ENCODE measurements at places on chromosomes 5 and 9.

- no peak for DNase-seq
Observed at GRCh38 chr9:134623258-134624066, 18.1 kb upstream of the COL5A1 start.

DNA sequence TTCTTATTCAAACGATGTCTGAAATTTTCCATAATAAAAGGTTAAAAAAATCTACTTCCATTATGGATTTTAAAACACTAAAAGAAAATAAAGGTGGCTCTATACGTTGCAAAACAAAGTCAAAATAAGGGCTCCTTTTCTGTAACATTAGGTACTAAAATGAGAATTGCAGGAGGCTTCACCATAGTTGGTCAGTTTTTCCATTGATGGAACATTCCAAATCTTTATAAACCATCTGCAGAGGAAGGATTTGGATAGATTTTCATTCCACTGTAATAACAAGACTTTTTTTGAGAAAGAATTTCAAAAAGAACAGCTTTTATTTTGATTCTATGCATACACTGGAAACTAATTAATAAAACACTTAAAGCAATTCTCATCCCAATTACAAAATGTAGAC lies 145.6 kb downstream of the LURAP1L start:
- DNase-seq = no peak

GRCh38 chr5:78497573-78498533 lies 137.4 kb downstream of the SCAMP1 start:
- DNase-seq = no peak

- DNase-seq = no peak
Observed at GRCh38 chr5:99586878-99587277, 658.1 kb upstream of the CHD1 start.

- no peak for DNase-seq
Observed at GRCh38 chr9:125529589-125530515, 177.2 kb downstream of the MAPKAP1 start.

- DNase-seq = no peak
Observed at GRCh38 chr9:5562806-5563416, 52.6 kb downstream of the PDCD1LG2 start.

DNA sequence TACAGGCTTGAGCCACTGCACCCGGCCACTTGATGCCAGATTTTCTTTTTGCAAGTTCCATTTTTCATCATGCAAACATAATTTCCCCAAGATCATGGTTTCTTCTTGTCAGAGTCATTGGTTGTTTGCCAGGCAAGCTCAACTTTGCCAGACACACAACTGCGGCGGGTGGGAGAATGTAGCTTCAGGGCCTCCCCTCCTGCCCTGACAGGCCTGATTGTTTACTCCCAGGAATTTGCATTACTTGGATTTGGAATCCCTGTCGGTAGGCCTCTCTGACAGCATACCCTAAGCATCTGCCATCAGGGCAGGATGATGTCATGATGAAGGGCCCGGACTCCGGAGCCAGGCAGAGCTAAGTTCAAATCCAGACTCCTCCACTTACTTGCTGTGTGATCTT lies 15.1 kb downstream of the RPS14 start:
- DNase-seq = no peak

DNA sequence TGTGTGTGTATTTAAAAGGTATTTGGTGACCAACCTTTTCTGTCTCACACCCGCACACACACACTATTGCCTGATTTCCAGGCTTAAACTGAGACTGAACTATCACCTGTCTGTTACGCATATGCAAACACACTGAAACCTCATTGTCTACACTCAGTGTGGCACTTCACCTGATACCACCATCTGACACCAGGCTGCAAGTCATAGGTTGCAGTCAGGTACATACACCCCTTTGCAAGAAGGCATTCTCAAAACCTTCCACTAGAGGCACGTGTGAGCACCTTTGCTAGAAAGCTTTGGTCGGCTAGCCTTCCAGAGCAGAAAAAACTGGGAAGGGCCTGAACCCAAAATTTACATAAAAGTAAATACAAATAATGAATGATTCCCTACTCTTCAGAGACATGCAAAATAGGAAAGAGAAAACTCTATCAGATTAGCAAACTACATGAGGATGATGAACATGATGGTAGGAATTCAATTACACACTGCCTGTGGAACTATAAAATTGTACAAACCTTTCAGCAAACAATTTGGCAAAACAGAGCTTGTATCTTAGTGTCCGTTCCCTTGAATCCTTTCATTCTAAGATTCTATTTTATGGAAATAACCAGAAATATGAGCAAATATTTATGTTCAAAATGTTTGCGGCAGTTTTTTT lies 5.9 kb upstream of the FOXD1 start:
- no peak for DNase-seq

DNA sequence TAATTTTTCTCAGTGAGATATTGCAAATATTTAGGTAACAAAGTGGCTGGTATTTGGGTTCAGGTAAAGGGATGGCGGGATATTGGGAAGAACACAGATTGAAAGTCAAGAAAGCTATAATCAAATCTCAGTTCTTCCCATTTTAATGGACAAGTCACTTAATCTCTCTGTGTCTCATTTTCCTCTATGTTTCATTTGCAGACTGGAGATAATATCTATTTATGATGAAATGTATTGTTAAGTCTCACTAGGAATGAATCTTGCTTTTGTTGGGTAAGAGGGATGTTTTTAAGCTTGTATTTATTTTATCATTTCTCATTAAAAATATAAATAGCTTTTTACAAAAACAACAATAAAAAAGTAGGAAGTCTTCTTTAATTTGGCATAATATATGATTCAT lies 175.4 kb downstream of the ISL1 start:
- DNase-seq = no peak

- no peak for DNase-seq
Observed at GRCh38 chr5:43161244-43161643, 30.8 kb upstream of the NIM1K start.

- DNase-seq = no peak
Observed at GRCh38 chr5:54063817-54064216, 246.6 kb downstream of the ARL15 start.

GRCh38 chr9:134564431-134565170 lies 77.0 kb upstream of the COL5A1 start:
- DNase-seq = no peak

DNA sequence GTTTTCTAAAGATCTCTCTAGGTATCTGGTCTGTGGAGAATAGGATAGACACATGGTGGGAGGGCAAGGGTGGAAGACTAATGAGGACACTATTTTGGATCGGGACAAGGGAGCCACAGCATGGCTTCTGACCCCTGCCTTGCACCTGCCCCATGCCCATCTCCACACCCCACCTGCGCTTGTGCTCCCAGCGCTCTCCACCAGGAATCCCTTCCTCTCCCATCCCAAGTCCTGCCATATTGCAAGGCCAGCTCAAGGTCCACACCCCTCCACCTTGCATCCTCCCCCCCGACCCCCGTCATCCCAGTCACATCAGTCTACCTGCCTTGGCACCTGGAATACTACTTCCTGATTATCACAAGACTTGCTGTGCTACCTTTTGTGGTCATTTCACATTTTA lies 44.2 kb upstream of the RETREG1 start:
- DNase-seq = no peak

GRCh38 chr9:137592767-137593166 lies 2.5 kb upstream of the ZMYND19 start:
- DNase-seq = no peak

DNA sequence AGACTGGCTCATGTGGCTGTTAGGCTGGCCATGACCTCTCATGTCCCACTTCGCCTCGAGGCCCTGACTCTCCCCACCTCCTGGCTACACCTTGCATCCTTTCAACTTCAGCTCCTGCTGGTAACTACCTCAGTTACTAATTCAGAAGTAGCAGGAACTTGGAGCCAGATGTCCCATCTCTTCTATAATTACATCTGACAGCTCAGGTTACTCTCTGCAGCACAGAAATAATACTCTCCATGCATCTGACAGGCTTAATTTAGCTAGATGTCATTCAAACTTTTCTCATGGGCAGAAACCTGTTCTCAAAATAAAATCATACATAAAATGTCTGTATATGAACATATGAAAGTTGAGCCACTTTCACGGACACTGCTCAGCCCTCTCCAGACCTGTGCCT lies 92.2 kb upstream of the IL33 start:
- no peak for DNase-seq

- DNase-seq = no peak
Observed at GRCh38 chr5:180640861-180641565, 8.4 kb downstream of the FLT4 start.

- DNase-seq = no peak
Observed at GRCh38 chr5:10667431-10668057, 93.5 kb downstream of the DAP start.

DNA sequence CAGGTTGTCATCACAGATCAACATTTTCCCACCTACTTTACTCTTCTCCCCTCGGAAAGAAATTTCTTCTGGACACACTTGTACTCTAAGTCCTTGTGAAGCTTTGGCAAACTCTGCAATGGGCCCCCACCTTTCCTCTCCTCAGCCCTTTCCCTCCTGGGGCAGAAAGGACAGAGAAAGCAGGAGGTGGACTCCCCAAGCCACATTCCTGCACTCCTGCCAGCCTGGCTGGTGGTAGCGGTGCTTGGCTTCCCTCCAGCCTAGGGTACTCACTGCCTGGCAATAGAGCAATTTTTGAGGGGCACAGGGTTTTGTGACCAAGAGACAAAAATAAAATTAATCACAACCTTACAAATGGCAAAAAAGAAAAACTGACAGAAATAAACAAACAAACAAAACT lies 451.4 kb downstream of the ZSWIM6 start:
- no peak for DNase-seq

DNA sequence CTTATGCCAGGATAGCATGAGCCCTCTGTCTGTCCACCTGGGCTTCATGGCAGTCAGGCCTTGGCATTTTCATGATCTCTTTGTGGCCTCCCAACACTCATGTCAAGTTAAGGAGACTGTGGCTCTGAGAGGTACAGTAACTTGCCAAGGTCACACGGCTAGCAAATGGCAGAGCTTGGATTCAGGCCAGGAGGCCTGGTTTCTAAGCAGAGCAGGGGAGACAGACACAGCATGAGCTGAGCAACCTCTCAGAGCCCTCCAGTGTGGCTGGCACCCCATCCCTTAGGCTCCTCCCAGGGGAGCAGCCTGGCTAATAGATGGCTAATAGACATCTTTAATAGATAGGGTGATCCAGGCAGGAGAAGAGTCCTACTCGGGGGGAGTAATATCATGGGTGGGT lies 4.1 kb downstream of the SYNPO start:
- DNase-seq = no peak

GRCh38 chr5:115857626-115858349 lies 16.1 kb downstream of the AP3S1 start:
- no peak for DNase-seq

GRCh38 chr5:115313052-115313451 lies 16.6 kb upstream of the CCDC112 start:
- DNase-seq = no peak

DNA sequence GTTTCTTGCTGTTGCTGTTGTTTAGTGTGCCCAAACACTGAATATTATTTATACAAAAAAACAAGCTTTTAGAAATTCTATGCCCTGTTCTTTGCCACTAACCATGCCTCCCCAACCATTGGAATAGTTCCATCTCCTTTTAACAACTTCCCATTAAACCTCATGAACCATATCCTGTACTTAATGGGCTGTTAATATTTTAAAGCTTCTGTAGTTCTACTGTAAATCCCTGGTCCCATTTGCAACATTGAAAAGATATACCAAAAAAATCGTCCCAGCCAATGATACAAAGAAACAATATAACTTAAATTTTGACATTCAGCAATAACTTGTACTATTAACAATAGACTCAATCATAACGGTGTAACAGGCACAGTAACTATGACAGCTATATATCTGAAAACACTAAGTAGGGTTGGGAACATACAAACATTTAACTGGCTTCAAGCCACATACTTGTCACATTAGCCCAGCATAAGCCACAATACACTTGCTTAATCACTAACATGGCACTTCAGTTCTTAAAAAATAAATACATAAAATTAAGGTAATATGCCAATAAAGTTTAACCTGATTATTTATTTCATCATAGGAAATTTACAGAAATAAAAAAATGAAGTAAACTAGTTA lies 86.1 kb downstream of the ADAMTS6 start:
- no peak for DNase-seq

DNA sequence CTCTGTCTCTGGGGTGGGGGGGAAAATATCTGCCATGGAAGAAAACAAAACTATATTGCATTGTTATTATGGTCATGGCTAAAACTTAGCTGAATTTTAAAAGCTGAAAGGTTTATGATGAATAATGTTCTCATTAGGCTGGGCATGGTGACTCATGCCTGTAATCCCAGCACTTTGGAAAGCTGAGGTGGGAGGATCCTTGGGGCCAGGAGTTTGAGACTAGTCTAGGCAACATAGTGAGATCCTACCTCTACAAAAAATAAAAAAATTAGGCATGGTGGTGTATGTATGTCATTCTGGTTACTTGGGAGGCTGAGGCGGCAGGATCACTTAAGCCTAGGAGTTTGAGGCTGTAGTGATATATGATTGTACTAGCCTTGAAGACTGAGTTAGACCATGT lies 44.5 kb downstream of the IPO11 start:
- no peak for DNase-seq

DNA sequence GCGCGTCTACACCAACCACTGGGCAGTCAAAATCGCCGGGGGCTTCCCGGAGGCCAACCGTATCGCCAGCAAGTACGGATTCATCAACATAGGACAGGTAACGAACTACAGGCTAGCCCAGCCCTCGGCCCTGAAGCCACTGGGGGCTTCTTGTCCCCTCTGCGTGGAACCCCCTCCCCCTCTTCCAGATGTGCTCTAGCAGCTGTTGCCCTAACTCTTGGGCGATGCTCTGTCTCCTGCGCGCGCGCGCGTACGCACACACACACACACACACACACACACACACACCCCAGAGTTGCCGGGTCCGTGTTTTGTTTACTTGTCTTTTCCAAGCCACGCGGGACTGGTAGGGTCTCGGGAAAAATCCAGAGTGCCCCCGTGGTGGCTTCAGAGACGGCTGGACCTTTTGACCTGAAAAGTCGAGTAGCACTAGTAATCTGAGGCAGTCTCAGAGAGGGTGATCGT lies 836 bp downstream of the PCSK5 start:
- DNase-seq = no peak
